Colonic mucosa (tissue), 4 donors: ENCODE measurements at places on chromosomes 4 and X. TPM values are rescaled to one million over a fixed set of nuclear protein-coding genes. Genes with fewer than 3 reads are reported as not detected.
A peak's percentile ranks its signal among the peaks of the same experiment; 100 is the strongest.

DNA sequence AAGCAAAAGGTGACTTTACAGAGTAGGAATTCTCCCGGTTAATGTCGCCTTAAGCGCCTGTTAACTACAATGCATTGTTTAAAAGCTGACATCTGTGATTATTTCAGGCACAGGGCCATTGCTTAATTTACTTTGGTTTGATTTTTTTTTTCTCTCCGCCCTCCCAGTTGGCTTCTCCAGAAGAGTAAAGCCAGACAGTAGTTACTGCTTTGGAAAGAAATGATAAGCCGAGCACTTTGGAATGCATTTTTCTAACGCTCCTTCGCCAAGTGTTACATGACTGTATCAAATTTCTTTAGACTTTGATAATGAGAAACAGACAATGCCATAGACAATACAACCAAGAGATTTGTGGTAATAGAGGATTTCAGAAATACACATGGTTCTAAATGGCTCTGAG lies 383.0 kb upstream of the TENM3 start:
- no peaks in the 10 kb centered on the region for H3K4me1 ChIP-seq
- no peak overlapping the region for H3K4me3 ChIP-seq
- DNase-seq = no peak
- no peaks in the 10 kb centered on the region for H3K27me3 ChIP-seq
- H3K27ac ChIP-seq = no peak overlapping the region

GRCh38 chr4:139557556-139558110 lies 1.6 kb upstream of the SETD7 start:
- H3K4me3 ChIP-seq = no peak overlapping the region
- H3K27me3 ChIP-seq = no peaks in the 10 kb centered on the region
- no peaks in the 10 kb centered on the region for H3K36me3 ChIP-seq
- peak overlapping the region; percentile 92 for H3K27ac ChIP-seq

DNA sequence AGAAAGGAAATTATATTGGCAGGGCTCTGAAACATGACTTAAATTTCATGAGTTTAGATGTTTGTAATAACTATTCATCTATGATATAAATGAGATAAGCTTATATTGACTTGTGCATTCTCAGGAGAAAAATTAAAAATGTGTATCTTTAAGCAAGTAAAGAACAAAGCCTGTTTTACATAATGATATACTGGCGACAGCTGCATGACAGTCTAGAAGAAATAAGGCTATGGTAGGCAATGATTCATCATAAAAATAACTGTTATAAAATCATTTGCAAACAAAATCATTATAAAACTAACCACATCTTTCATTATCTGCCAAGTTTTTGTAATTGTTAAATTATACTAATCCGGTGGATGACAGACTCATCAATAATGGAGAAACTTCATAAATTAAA lies 188.1 kb downstream of the ADAM29 start:
- H3K36me3 ChIP-seq = no peaks in the 10 kb centered on the region
- H3K27me3 ChIP-seq = no peaks in the 10 kb centered on the region
- H3K4me1 ChIP-seq = no peaks in the 10 kb centered on the region
- no peak for DNase-seq

DNA sequence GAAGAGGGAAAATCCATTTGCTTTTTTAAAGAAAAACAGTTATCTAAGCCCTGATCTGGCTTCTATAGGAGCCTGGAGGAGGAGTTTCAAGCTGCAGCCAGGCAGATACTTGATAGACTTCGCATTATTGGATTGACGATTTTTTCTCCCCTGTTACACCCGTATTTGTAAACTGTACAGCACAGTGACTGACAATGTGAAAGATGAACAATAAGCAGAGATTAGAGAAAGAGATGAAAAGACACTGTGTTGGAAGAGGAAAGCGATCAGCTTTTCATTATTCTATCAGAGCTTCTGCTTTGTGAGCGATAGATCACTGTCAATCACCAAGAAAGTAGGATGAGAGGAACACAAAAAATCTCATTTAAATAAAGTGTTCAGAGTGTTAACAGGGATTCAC lies 639.2 kb downstream of the TLL1 start:
- no peaks in the 10 kb centered on the region for H3K27me3 ChIP-seq
- no peaks in the 10 kb centered on the region for H3K4me1 ChIP-seq
- no peak for DNase-seq
- H3K4me3 ChIP-seq = no peak overlapping the region

DNA sequence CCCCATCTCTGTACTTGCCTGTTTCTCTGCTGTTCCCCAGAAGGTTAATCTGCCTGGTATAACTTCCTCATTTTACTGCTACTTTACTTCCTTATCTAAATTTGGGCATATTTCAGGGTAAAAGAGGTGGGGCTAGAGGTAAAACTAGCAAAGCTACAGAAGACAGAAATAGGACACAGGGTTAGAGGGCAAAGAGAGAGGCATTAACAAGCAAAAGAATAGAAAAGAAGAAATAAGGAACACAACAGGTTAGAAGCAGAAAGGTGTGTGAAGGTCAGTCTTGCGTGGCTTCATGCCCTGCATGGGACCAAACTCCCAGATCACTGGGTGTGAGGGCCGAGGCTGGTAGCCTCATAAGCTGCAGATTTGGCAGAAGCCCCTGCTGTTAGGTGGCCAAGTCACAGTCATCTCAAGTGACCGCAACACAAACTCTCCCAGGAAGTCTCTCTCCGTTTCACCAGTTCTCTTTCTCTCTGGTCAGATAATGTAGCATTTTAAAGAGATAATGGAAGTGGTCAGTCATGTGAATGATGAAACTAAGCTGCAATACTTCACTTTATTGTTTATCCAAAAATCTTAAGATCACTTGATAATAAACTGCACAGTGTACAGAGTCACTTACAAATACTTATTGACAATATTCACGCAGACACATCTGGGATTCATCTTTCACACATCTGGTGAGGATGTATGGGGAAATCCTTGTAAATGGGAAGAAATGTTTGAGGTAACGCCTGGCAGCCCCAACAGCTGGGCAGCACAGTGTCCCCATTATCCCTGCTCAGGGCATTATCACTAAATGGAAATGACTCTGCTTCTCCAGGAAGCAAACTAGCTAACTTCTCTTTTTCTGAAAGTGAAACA lies 16.4 kb downstream of the TMEM154 start:
- H3K27me3 ChIP-seq = no peaks in the 10 kb centered on the region
- peak overlapping the region; percentile 1 for H3K27ac ChIP-seq
- no peak for DNase-seq
- no peak overlapping the region for H3K4me3 ChIP-seq
- no peaks in the 10 kb centered on the region for H3K36me3 ChIP-seq

- no peaks in the 10 kb centered on the region for H3K27me3 ChIP-seq
- DNase-seq = no peak
- no peak overlapping the region for H3K4me3 ChIP-seq
- H3K36me3 ChIP-seq = no peaks in the 10 kb centered on the region
- H3K4me1 ChIP-seq = no peaks in the 10 kb centered on the region
Observed at GRCh38 chr4:153706519-153706918, 22.4 kb downstream of the TLR2 start.

DNA sequence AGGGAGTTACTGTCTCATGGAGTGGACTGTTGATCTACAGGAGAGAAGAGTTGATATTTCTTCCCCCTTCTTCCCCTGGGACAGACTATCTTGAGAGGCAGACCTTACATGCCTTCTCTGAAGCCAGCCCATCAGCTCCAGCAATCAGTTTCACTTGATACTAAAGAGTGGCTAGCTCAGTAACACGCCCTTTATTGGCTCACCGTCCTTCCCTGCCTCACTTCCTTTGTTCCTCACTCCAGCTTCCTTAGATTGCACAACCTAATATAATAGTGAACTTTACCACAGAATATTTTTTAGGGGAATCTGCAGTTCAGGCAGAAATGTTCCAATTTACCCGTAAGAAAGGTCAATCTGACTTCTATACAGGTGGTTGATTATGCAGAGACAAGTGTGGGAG lies 128.1 kb upstream of the NDP start:
- no peak overlapping the region for H3K4me3 ChIP-seq
- no peak for DNase-seq
- H3K27me3 ChIP-seq = no peaks in the 10 kb centered on the region

GRCh38 chr4:8577972-8578371 lies 2.2 kb upstream of the GPR78 start:
- H3K36me3 ChIP-seq = no peaks in the 10 kb centered on the region
- no peak overlapping the region for H3K4me3 ChIP-seq
- no peak for DNase-seq
- no peaks in the 10 kb centered on the region for H3K27me3 ChIP-seq

DNA sequence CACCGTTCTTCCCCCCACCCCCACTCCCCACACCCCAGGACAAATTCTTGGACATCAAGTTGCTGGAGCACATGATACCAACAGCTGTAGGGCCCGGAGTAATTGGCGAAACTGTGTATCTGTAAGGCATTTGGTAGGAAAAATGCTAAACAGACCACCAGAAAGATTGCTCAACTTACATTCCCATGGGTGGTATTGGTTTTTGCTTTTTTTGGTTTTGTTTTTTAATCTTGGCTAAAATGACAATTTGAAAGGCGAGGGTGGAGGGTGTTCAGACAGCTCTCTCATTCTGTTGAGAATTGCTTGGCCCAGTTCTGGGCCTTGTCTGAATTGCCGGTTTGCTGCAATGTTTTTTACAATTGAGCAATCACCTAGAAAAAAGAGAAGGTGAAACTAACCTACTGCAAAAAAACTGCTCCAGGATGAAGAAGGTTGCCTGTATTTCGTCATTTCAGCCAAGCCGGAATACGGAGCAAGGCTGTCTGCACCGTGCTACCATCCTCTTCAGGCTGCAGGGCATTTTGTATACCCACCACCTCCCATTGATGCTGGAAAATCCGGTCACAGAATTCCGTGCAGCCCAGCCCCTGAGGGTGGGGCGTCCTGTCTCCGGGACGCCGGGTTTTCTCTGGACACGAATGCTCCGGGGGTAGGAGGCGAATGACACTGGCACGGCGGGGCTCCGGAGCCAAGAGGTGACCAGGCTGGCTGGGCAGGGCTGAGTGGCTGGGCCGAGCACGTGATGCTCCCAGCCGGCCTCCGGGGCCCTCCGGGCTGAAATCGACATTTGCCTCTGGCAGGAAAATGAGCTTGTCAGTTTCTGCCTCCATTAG lies at the start of gene CLCN4:
Gene CLCN4, plus strand, starts transcription at position 777 of the 833 bp plus-strand sequence. CDS start 28,058 bp downstream, outside the sequence.
- H3K27me3 ChIP-seq = peaks cover 16% of the 10 kb centered on the region
- no peaks in the 10 kb centered on the region for H3K4me1 ChIP-seq
- H3K4me3 ChIP-seq = no peak within 1 kb of the TSS
- no peaks in the 10 kb centered on the region for H3K36me3 ChIP-seq
- H3K27ac ChIP-seq = no peak within 1 kb of the TSS
- DNase-seq = peak; percentile 36

- H3K4me3 ChIP-seq = no peak overlapping the region
- no peaks in the 10 kb centered on the region for H3K27me3 ChIP-seq
- no peak overlapping the region for H3K27ac ChIP-seq
- no peaks in the 10 kb centered on the region for H3K4me1 ChIP-seq
- H3K36me3 ChIP-seq = no peaks in the 10 kb centered on the region
Observed at GRCh38 chrX:45710081-45710801, 509.6 kb upstream of the DIPK2B start.

- H3K27me3 ChIP-seq = no peaks in the 10 kb centered on the region
- no peak overlapping the region for H3K27ac ChIP-seq
- no peaks in the 10 kb centered on the region for H3K36me3 ChIP-seq
- no peaks in the 10 kb centered on the region for H3K4me1 ChIP-seq
- DNase-seq = no peak
Observed at GRCh38 chrX:148540114-148540513, 39.7 kb downstream of the AFF2 start.

RAB40A gene
- total RNA-seq = 0.16 TPM

HSD17B13 gene
- 0.77 TPM for total RNA-seq

ADRA2C gene
- 0.69 TPM for total RNA-seq

DOK7 gene
- 1.5 TPM for total RNA-seq

MRPL1 gene
- total RNA-seq = 42.3 TPM

PDZD4 gene
- 3.2 TPM for total RNA-seq
